ENCODE measurements at places on chromosomes 6 and 20.

GRCh38 chr6:102137859-102138258 lies 744.4 kb downstream of the GRIK2 start:
- no peak for DNase-seq

DNA sequence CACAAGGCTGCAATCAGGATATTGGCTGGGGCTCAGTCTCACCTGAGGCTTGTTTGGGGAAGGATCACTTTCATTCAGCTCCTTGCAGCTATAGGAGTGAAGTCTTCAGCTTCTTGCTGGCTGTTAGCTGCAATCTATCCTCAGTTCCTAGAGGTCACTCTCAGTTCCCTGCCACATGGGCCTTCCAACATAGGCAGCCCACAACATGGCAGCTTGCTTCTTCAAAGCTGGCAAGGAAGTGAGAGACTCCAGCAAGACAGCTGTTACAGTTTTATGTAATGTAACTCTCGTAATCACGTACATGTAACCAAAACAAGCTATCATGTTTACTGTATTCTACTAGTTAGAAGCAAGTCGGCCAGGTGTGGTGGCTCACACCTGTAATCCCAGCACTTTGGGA lies 226.9 kb downstream of the CDC5L start:
- DNase-seq, result no peak

DNA sequence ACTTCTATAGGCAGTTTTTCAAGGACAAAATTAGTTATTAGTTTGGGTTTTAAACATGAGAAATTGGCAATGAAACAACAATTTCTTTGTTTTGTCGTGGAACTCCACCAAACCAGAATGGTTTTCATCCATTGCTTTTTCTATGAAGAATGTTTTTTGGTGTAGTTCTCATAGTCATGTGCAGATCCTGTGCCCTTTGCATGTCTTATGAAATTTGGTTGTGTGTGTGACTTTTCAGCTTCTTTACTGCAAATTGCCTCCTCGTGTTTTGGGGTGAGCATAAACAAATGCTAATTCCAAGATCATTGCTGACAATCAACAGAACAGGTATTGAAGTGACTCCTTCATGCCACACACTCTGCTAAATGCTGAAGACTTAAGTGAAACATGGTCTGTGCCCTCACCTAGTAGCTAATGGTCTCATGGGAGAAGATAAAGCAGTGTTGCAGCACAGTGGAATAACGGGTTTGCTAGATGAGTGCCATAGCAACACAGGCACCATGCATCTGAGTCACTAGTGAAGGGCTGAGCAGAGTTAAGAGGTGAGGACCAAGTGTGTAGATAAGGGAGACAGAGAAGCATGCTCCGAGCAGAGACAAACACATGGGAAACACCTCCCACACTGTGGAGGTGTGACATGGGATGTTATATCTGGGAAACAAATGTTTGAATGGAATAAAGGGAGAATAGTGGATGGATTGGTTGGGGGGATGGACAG lies 120.0 kb downstream of the SLC16A10 start:
- no peak for DNase-seq

DNA sequence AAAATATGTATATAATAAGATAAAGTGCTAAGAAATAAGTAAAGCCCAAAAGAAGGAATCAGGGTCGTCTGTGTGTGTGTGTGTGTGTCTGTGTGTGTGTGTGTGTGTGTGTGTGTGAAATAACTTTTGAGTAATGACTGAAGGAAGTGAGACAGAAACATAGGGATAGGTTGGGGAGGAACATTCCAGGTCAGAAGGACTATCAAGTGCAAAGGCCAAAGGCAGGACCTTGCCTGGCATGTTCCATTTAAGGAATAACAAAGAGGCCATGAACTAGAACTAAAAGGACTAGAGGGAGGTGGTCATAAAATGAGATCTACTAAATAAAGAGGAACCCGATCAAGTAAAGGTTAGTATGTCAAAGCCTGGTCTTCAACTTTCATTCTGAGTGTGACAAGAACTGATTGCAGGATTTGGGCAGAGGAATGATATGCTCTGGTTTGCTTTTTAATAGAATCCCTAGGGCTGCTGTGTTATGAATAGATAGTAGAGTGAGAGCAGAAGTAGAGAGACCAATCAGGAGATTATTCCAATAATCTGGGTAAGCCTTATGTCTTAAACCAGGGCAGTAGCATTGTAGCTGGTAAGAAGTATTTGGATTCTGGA lies 6.9 kb downstream of the ENPP3 start:
- DNase-seq, result no peak

DNA sequence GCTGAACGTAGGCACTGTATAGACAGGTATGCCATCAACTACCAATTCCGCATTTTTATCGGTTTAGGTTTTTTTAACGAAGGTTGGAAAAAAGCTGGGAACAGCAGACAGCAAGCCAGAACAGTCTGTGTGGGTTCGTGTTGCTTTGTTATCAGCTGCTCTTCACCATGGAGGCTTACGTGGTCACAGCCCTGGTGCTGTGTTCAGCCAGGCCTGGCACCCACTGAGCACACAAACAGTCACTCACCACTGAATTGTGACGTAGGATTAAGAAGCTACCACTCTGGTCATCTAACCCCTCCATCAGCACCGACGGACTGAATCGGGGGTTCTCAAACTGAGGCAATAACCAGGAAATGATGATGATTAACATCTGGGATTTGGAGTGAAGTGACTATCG lies 13.2 kb downstream of the FAM210B start:
- no peak for DNase-seq

GRCh38 chr20:33667245-33667675 lies 517 bp downstream of the ACTL10 start:
- no peak for DNase-seq

DNA sequence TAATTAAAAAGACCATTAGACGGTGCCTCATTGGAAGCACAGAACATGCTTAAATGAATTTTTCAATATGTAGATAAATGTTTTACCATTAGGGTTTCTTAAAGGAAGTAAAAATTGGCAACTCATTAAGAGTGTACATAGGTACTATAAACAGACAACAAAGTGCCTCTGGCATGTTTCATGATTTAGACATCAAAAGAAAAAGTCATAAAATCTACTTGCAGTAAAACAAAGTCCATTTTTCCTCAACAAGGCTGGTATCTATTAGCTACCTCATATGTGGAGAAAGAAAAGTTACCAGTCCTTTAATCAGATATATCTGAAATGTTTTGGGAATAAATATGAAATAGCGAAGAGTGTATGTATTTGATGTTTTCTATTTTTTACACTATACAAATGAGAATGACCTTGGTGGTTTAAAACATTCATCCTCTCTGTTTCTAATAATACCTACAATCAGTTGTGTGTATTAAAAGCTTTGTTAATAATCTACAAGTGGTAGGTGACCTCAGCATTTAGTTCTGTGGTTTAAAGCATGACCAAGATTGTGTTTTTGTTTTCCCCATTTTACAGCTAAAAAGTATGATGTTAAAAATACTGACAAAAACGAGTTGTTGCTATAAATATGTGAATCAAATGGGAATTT lies 87.5 kb downstream of the HDGFL1 start:
- DNase-seq, result no peak

- DNase-seq, result no peak
These were observed 38.3 kb downstream of the SIRPA start for GRCh38 chr20:1933465-1933870.

GRCh38 chr6:167833396-167833763 lies 6.7 kb downstream of the AFDN start:
- DNase-seq, result no peak

- DNase-seq, result peak; percentile 28
These were observed 26.7 kb upstream of the TFAP2B start for GRCh38 chr6:50791900-50792508.

- peak; percentile 50 for DNase-seq
These were observed 14.1 kb downstream of the NFATC2 start for GRCh38 chr20:51528263-51529027.

GRCh38 chr20:45426320-45427016 lies 10.5 kb downstream of the PIGT start:
- no peak for DNase-seq

GRCh38 chr6:37204014-37204751 lies 34.2 kb downstream of the PIM1 start:
- DNase-seq, result no peak

- peak; percentile 87 for DNase-seq
These were observed 37.3 kb upstream of the TOP1 start for GRCh38 chr20:40991181-40991889.

- no peak for DNase-seq
These were observed 13.5 kb upstream of the PNRC1 start for GRCh38 chr6:89066940-89067646.

DNA sequence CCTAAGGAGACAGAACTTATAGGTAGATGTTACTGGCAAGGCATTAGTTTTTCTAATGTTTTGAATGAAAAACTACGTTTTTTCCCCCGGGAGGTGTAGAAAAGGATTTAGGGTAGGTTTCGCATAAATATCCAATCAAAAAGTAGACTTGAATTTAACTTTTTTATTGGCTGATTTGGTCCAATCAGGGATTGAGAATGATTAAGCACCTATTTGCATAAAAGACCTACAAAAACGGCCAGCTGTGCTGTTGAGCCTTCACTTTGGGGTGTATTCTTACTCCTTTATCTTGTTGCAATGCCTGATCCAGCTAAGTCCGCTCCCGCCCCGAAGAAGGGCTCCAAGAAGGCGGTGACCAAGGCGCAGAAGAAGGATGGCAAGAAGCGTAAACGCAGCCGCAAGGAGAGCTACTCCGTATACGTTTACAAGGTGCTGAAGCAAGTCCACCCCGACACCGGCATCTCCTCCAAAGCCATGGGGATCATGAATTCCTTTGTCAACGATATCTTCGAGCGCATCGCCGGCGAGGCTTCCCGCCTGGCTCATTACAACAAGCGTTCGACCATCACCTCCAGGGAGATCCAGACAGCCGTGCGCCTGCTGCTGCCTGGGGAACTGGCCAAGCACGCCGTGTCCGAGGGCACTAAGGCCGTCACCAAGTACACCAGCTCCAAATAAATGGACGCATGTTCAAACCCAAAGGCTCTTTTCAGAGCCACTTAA lies 113.5 kb upstream of the BTN3A2 start:
- peak; percentile 82 for DNase-seq

DNA sequence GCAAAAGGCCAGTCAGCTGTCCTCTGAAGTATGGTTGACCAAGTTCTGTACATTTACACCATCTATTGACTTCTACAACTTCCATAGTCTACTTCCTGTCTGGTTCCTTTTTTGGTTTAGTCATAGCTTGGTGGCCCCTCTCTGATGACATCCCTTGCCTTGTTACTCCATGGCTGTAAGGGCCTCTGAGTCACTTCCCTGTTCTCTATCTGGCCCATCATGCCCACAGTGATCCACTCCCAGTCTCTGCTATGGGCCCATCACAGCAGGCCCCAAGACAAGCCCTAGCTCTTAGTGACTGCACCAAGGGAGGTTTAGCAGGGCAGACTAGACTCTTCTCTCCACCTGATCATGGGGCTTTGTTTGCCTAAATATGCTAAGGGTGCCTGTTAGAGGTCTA lies 441.6 kb downstream of the HACE1 start:
- no peak for DNase-seq

GRCh38 chr20:47789081-47789763 lies 3.9 kb upstream of the SULF2 start:
- DNase-seq, result no peak

- DNase-seq, result peak; percentile 8
These were observed 14.8 kb upstream of the MYL9 start for GRCh38 chr20:36526521-36527011.

DNA sequence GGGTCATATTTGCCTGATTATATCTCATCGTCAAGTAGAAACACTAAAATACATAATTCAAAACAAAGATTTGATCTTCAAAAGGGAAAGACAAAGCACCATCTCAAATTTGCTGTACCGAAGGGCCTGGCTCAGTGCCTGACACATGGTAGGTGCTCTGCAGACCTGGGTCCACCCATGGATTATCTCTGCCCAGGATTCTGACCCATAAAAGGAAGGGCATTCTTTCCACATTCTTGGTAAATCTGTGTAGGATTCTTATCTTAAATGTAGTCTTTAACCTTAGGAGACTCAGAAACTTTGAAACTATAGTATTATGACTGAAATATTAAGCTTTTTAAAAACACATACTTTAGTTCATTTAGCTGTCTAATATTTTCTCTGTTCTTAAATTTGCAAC lies 274.1 kb upstream of the FLRT3 start:
- no peak for DNase-seq

GRCh38 chr6:22147921-22148776 lies 148.7 kb downstream of the PRL start:
- no peak for DNase-seq

GRCh38 chr6:7292596-7293255 lies 20.3 kb downstream of the SSR1 start:
- no peak for DNase-seq

GRCh38 chr6:13281686-13282085 lies 46.7 kb downstream of the TBC1D7 start:
- no peak for DNase-seq

- DNase-seq, result peak; percentile 40
These were observed 20.1 kb upstream of the MTCL3 start for GRCh38 chr6:127539272-127539671.

Data from GM13976 (cell line).